Inflammatory macrophage treated with lipopolysaccharide for 1 hour (primary cell): ENCODE measurements at places on chromosomes 1 and 21.

- no peak for DNase-seq
Observed at GRCh38 chr1:227223171-227223806, 95.0 kb downstream of the CDC42BPA start.

DNA sequence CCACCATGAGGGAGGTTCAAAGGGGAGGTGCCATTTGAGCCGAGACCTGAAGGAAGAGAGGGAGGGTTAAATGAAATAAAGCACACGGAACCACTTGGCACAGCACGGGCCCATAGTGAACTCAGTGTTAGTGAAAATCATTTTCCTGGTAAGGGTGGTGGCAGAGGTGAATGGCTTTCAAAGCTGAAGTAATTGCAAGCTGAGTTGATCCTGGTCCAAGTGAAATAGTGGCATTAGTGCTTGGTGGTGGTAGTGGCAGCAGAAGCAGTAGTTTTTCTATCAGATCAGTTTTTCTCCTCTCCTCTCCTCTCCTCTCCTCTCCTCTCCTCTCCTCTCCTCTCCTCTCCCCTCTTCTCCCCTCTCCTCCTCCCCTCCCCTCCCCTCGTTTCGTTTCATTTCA is 30.5 kb upstream of the SRSF10 start:
- DNase-seq = no peak

DNA sequence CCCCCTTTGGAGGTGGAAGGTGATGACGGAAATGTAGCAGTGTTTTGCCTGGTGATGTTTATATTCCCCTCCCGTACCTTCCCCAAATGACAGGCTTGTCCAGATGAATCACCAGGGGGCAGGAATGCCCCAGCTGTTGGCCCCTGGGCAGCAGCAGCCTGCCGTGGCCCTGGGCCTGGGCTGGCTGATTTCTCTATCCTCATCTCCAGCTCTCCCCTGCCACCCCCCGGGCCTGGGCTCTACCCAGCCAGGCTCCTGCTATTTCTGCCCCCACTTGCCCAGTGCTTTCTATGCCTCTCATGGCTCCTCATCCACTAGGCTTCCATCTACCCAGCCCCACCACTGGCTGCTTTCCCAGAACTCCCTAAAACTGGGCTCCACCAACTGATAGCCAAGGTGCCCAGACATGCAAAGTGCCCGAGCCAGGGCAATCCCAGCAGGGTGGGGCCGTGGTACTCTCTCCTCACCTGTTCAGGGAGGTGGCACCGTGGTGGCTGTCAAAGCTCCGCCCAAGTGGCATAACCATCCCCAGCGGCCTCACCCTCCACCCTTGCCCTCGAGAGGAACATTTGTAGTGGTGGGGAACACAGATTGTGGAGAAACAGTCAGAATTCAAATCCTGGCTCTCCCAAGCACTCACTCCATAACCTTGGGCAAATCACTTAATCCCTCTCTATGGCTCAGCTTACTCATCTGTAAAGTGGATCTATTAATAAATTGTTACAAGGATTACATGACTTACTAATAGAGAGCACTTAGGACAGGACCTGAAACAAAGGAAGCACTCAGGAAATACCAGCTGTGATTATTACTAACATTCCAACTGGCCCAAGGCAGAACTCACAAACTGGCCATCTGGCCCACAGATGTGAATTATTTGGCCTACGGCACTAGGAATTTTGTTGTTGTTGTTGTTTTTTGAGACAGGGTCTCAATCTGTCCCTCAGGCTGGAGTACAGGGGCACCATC is 12.8 kb upstream of the ECE1 start:
- DNase-seq = no peak

GRCh38 chr1:8004113-8004802 is 21.9 kb downstream of the ERRFI1 start:
- DNase-seq = no peak

- DNase-seq = no peak
Observed at GRCh38 chr1:152957561-152957960, 10.6 kb downstream of the SPRR5 start.

- DNase-seq = no peak
Observed at GRCh38 chr1:31734582-31735107, 29.5 kb downstream of the ADGRB2 start.

DNA sequence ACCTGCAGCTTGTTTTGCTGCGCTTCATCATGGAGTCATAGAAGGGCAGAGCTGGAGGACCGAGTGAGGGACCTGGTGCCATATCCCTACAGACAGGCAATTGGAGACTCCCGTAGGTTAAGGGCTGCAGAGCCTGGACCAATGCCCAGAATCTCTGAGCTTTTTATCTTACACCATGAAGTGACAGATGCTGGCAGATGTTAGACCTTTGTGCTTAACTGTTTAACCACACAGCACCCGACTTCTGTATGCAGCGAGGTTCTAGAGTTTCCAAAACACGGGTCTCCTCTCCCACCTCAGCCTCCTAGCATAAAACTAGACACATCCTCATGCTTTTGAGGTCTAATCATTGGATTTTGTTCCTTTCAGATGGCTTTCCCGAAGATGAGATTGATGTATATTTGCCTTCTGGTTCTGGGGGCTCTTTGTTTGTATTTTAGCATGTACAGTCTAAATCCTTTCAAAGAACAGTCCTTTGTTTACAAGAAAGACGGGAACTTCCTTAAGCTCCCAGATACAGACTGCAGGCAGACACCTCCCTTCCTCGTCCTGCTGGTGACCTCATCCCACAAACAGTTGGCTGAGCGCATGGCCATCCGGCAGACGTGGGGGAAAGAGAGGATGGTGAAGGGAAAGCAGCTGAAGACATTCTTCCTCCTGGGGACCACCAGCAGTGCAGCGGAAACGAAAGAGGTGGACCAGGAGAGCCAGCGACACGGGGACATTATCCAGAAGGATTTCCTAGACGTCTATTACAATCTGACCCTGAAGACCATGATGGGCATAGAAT is 47.6 kb downstream of the B3GALT5 start:
- DNase-seq = no peak

DNA sequence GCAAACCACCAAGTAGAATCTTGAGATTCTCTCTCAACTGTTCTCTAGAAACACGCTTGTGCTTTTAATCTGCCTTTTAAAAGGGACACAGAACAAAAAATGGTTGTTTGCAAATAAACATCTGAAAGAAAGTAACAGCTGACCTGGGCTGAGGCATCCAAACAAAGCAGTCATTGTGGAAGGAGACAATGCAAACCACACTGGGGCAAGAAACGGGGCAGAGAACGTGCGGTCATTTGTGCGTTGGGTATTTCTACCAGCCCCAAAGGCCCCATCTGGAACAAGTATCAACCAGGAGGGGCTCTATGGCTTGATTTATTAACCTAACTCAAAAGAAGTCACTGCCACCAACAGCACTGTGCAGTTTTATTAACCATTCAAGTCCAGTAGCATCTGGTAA is 6.0 kb downstream of the STMN1 start:
- no peak for DNase-seq
